ENCODE measurements at places on chromosomes 11 and 22. TPM values are rescaled to one million over a fixed set of nuclear protein-coding genes. Genes with fewer than 3 reads are reported as not detected.

Gene APOL6
- total RNA-seq, result 16.5 TPM

Gene OR8J3
- not detected for total RNA-seq

Gene PNPLA5
- total RNA-seq, result not detected

Gene MS4A1
- total RNA-seq, result 1.9 TPM

Gene COMMD9
- 24.5 TPM for total RNA-seq

GRCh38 chr22:18078329-18079041, 695 bp downstream of the PEX26 start:
- peak overlapping the region; percentile 75 for H3K4me3 ChIP-seq
- no peaks in the 10 kb centered on the region for H3K36me3 ChIP-seq
- peak overlapping the region; percentile 82 for H3K27ac ChIP-seq
- no peaks in the 10 kb centered on the region for H3K27me3 ChIP-seq

DNA sequence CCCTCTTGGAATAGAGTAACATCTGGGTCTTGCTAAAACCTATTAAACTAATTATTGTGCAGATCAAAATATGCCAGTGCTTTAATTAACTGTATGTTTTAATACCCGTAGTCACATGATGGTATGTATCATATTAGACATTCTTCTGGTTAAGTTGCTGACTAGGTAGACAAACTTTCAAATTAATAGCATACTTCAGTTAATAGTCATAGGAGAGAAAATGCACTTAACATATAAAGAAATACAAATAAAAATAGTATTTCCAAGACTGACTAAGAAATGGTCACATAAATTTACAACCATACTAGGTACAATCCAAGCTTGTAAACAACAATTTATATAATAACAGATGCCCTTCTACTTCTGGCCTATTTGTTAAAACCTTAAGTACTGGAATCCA, 7.6 kb upstream of the EXPH5 start:
- H3K4me3 ChIP-seq, result no peak overlapping the region
- no peak overlapping the region for H3K27ac ChIP-seq
- H3K4me1 ChIP-seq, result no peaks in the 10 kb centered on the region

DNA sequence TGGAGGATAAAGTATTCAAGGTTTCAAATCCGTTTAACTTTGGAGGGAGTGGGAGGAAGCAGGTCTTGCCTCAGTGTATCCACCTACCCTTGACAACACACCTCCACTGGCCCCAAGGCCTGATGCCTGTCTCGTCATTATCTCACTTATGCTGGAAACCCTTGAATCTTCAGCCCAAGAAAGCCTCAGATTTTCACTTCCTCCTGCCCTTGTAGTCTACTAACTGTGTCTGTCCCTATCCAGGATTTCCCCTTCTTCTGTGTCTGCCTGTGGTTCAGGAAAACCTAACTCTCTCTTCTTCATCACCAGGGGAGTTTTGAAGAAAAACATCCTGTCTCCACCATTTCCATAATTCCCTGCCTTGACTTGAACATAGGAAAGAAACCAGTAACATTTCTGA, 56.1 kb downstream of the SYT9 start:
- no peaks in the 10 kb centered on the region for H3K36me3 ChIP-seq
- H3K27me3 ChIP-seq, result no peaks in the 10 kb centered on the region
- no peak overlapping the region for H3K27ac ChIP-seq
- no peak for DNase-seq
- H3K4me1 ChIP-seq, result no peaks in the 10 kb centered on the region

DNA sequence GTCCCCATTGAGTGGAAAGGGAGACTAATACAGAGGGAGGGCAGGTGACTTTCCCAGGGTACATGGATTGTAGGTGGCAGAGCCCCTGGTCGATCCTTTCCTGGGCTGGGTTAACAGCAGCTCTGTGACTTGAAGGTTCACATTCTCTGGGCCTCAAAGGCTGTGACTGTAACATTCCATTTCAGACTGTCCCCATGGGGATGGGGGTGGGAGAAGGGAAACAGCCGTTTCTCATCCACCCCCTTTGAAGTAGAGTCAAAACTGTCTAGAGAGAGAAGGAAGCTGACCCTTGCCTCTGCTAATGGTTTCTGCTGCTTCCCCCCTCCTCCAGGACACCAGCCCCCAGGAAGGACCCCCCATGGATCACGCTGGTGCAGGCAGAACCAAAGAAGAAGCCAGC, 19.2 kb downstream of the MICALL1 start:
- DNase-seq, result no peak
- no peaks in the 10 kb centered on the region for H3K4me1 ChIP-seq
- H3K36me3 ChIP-seq, result no peaks in the 10 kb centered on the region
- peak overlapping the region; percentile 15 for H3K27ac ChIP-seq
- no peak overlapping the region for H3K4me3 ChIP-seq
- no peaks in the 10 kb centered on the region for H3K27me3 ChIP-seq

DNA sequence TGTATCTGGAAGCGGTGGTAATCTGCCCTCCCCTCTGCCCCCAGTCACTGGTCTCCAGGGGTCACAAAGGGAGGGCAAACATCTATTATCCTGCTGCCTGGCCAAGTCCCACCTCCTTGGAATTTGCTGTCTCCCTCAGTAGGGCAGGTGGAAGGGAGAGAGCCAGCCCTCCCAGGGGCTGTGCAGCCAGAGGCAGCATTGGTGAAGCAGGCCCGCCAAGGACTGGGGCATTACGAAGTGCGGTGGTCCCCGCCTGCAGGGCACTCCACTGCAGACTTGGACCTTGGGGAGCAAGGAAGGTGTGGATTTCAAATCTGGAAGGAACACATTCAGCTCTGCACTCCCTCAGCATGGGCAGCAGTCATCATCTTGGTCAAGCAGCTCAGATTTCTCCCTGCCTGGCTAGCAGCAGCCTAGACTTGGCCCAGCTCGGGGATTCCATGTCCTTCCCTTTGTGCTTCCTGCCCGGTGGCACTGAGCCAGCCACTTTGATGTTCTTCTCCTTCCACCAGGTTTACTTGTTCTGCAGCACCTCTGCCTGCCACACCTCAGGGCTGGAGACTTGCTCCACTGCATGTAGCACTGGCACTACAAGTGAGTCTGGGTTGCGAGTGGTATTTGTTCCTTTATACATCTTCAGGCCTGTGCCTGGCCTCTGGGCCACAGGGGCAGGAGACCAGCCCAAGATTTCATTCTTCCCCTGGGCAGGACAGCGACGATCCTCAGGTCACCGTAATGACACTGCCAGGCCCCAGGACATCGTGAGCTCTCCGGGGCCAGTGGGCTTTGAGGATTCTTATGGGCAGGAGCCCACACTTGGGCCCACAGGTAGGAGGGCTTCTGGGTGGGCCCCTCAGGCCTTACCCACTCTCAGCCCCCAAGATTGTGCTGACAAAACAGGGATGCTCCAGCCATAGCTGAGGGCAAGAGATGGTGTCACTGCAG, 7.4 kb downstream of the ZP1 start:
- no peaks in the 10 kb centered on the region for H3K4me1 ChIP-seq
- H3K27ac ChIP-seq, result no peak overlapping the region
- no peak overlapping the region for H3K4me3 ChIP-seq
- peak; percentile 18 for DNase-seq

- H3K27me3 ChIP-seq, result no peaks in the 10 kb centered on the region
- peak overlapping the region; percentile 60 for H3K27ac ChIP-seq
- peaks cover 6% of the 10 kb centered on the region for H3K4me1 ChIP-seq
- H3K4me3 ChIP-seq, result no peak overlapping the region
- H3K36me3 ChIP-seq, result no peaks in the 10 kb centered on the region
Observed at GRCh38 chr22:42635531-42635930, 4.9 kb downstream of the ATP5MGL start.

- no peak overlapping the region for H3K27ac ChIP-seq
- H3K4me1 ChIP-seq, result no peaks in the 10 kb centered on the region
- no peak for DNase-seq
Observed at GRCh38 chr22:43520632-43521039, 108.8 kb downstream of the MPPED1 start.

DNA sequence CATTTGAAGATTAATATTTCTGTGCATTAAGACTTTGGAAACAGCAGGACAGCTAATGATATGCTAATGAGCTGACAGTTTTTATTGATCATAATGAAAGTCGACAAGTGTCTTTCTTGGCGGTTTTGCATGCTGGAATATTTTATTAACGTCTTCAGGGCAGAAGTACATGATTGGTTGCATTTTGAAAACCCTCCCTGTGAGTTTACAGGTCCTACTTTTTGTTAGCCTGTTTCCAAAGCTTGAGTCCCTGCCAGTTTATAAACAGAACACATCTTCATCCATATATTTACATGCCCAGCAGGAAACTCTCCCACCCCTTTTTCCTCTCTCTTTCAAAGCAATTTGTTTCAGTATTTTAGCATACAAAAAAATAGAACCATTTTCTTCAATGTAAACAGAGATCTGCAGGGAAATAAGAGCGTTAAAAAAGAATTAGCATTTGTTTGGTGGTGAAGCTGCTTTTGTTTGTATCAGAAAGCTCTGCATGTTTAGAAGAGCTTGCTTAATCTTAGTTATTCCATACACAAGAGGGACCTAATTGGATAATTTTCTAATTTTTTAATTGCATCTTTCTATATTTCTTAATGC, 243.6 kb downstream of the NELL1 start:
- no peaks in the 10 kb centered on the region for H3K4me1 ChIP-seq
- no peak overlapping the region for H3K27ac ChIP-seq
- H3K36me3 ChIP-seq, result no peaks in the 10 kb centered on the region
- H3K4me3 ChIP-seq, result no peak overlapping the region

DNA sequence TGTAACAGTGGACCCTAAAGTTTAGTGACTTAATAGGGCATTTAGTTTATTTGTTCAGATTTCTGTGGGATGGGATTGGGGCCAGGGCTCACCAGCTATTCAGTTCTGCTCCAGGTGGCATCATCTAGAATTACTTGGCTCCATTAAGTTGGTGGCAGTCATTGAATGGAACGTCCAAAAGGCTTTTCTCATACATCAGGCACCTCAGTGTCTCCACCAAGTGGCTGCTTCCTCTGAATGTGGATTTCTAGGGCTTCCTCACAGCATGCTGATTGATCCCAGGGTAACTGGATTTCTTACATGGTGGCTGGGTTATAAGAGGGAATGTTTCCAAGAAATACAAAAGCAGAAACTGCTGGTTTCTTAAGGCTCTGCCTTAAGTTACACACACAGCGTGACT, 34.7 kb downstream of the USP47 start:
- no peaks in the 10 kb centered on the region for H3K27me3 ChIP-seq
- no peak for DNase-seq
- H3K27ac ChIP-seq, result no peak overlapping the region
- H3K36me3 ChIP-seq, result no peaks in the 10 kb centered on the region
- H3K4me1 ChIP-seq, result no peaks in the 10 kb centered on the region

GRCh38 chr11:76330651-76331050, 50.3 kb downstream of the THAP12 start:
- H3K4me3 ChIP-seq, result no peak overlapping the region
- DNase-seq, result no peak
- H3K27me3 ChIP-seq, result no peaks in the 10 kb centered on the region
- no peak overlapping the region for H3K27ac ChIP-seq

GRCh38 chr11:62122076-62122475, 1.7 kb upstream of the INCENP start:
- H3K27me3 ChIP-seq, result no peaks in the 10 kb centered on the region
- no peak overlapping the region for H3K27ac ChIP-seq
- H3K36me3 ChIP-seq, result no peaks in the 10 kb centered on the region
- H3K4me3 ChIP-seq, result no peak overlapping the region
- DNase-seq, result no peak

All from uterus (tissue), 4 donors.